ENCODE measurements at places on chromosomes 3 and 15.

GRCh38 chr3:68206524-68207117 is 552.2 kb upstream of the SUCLG2 start:
- peak; percentile 0 for DNase-seq

GRCh38 chr3:168511428-168512014 is 415.8 kb upstream of the GOLIM4 start:
- DNase-seq: peak; percentile 13

- no peak for DNase-seq
Observed at GRCh38 chr3:10357095-10357494, 36.2 kb upstream of the SEC13 start.

DNA sequence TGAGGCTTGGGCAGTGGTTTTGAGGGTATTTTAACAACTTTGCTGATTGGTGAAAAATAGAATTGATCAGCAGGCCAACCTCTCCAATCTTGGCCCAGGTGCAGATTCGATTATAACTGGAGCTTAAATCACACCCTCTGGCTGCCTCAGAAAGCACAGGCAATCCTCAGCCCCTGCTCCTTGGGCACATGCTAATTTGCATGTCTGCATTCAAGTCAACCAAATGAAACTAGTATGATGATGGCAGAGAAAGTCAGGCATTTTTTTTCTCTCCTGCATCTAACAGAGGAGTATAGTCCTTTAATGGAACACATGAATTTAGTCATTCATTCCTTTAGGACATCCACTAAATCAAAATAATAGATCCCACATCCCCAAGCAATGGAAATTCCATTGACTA is 16.8 kb upstream of the NMNAT3 start:
- no peak for DNase-seq

- DNase-seq: no peak
Observed at GRCh38 chr3:64642327-64643151, 45.3 kb downstream of the ADAMTS9 start.

DNA sequence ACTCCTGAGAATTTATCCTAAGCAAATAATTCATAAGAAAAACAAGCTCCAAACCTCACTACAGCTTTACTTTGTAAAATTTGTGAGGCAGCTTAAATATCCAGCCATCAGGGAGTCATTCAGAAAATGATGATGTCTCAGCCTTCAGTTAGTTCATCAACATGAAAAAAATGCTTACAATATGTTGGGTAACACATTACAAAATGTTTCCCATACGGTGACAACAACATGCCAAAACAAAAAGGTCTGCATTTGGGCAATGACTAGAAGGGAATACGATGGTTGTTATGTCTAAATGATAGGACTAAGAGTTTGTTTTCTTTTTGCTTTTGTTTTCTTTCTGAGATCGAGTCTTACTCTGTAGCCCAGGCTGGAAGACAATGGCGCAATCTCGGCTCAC is 47.0 kb upstream of the CFAP161 start:
- no peak for DNase-seq

DNA sequence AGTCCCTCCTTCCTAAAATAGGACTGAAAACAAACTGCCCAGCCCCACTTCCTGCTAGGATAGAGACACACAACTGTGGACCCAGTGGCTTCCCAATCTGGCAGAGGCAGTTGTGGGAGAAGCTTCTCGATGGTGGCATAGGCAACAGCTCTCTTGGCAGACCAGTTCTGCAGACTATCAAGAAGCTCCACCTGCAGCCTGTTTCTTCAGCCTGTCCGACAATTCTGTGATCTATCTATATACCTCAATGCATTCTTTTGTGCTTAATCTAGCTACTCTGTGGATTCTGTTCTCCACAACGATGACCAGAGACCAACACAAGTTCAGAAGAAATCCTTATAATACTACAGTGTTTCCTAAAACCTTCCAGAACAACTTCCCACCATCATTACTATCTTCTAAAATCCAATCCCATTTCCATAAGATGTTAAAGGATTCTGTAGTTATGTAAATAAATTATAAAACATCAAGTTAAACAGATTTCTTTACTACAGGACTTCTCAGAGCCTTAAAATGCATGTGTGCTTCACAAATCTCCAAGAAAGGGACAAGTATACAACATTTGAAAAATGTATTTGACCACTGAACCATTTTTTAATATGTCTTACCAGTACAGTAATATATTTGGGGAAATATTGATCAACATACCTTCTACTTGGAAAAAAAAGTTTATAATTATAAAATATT is 57.7 kb downstream of the IGF2BP2 start:
- no peak for DNase-seq

GRCh38 chr3:45135959-45136358 is 10.2 kb downstream of the CDCP1 start:
- no peak for DNase-seq

DNA sequence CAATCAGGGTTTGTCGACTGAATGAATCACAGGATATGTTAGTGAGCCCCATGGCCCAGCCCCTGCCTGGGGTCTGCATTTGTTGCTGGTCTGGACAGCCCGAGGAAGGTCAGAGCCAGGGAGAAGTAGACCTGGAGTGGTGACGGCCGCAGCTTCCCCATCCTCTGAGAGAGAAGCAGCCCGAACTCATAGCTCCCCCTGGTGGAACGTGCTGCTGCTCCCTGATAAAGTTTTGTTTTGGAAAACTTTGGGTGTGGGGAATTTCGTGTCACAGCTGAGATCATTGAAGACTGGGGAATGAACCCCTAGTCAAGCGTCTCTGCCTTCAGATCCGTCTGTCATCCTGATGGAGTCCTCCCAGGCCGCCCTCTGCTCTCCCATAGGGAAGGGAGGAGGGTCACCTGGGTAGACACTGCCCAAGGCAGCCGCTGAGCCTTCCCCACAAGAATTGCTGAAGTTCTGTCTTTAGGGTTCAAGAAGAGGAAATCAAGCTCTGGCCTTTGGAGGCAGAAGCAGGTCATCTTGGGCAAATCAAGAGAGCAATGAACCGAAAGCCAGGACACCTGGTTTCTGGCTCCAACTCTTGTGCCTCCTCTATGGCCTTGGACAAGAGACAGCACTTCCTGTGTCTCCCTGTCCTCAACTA is 60.5 kb downstream of the GLDN start:
- DNase-seq: peak; percentile 51

DNA sequence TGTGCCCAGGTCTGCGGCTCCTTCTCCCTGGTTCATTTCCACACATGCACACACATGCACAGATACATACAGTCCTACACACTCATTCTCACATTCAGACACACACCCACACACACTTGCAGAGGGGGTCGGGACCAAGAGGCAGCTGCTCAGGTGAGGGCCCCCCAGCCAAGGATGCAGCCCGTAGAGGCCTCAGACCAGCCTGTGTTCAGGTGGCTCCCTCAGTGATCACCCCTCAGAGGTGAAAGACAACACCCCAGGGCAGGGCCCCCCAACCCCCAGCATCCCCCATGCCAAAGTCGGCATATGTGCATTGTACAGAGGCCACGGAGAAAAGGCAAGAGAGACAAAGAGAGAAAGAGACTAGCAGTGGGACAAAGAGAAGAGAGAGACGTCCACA is 5.9 kb upstream of the CORO2B start:
- no peak for DNase-seq

GRCh38 chr3:23442598-23443383 is 239.7 kb downstream of the UBE2E2 start:
- DNase-seq: peak; percentile 64

- no peak for DNase-seq
Observed at GRCh38 chr3:149462581-149463011, 11.9 kb upstream of the TM4SF4 start.

- no peak for DNase-seq
Observed at GRCh38 chr3:187002915-187003314, 72.6 kb downstream of the ST6GAL1 start.

- DNase-seq: no peak
Observed at GRCh38 chr3:123119802-123120201, 53.0 kb downstream of the PDIA5 start.

DNA sequence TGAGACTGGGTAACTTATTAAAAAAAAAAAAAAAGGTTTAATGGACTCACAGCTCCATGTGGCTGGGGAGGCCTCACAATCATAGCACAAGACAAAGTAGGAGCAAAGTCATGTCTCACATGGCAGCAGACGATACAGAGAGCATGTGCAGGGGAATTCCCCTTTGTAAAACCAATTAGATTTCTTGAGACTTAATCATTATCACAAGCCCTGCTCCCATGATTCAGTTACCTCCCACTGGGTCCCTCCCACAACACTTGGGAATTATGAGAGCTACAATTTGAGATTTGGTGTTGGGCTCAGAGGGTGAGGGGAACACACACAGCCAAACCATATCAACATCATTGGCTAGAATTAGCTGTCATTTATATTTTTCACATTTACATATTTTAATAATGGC is 221.0 kb downstream of the RSRC1 start:
- DNase-seq: no peak

- no peak for DNase-seq
Observed at GRCh38 chr15:83970295-83970890, 265.2 kb upstream of the GOLGA6L4 start.

DNA sequence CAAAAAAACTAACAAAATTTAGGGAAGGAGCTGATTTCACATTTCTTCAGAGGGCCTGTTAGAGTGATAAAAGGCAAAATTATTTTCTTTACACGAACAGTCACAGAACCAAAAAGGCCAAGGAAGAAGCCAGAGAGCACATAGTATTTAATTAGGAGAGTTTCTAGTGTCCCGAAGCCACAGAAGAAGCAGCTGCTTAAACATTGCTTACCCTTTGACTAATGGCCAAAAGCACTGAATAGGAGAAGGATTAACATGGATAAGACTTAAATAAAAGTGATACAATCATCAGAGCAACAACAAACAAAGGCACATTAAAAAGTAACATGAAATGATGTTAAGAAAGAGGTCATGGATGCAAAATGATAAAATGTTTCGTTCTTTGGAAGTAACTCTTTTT is 98.6 kb downstream of the CHL1 start:
- DNase-seq: no peak

DNA sequence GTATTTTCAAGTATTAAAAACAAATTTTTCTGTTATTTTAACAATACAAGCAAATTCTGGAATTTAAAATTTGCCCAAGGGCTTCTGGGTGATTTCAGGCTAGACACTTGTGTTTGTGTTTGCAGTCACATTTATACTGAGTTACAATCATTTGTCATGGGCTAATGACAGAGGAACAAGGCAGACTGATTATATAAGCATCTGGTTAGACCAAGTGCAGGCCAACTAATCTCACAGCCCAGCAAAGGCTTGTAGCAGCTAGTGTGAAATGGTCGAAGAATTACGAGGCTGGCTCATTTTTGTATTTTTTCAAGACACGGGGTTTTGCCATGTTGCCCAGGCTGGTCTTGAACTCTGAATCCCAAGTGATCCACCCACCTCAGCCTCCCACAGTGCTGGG is 52.1 kb downstream of the CMTM8 start:
- no peak for DNase-seq

DNA sequence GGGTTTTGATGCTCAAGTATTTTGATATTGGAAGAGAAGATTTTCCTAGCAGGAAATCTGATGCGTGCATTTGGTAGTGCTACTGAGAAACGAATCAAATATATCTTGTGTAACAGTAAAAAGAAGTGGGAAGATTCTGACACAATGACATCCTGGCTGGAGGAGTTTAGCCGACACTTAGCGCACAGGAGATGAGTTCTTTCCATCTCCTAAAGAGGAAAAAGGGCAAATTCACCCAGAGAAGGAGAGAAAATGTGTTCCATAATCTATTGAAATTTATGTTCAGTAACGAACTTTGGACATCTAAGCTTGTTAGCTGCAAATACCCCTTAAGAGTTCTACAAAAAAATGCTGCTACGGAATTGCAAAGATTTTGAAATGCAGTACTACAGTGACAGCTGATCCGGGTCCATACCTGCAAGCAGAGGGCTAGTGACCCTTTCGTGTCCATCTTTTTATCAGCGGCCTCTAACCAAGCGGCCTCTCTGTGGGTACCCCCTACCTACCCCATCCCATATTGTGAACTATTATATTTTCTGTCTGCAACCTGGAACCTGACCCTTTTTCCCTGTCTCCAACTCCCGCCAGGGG is 971 bp downstream of the CPOX start:
- no peak for DNase-seq

GRCh38 chr3:50288387-50289007 is 3.7 kb downstream of the IFRD2 start:
- no peak for DNase-seq

DNA sequence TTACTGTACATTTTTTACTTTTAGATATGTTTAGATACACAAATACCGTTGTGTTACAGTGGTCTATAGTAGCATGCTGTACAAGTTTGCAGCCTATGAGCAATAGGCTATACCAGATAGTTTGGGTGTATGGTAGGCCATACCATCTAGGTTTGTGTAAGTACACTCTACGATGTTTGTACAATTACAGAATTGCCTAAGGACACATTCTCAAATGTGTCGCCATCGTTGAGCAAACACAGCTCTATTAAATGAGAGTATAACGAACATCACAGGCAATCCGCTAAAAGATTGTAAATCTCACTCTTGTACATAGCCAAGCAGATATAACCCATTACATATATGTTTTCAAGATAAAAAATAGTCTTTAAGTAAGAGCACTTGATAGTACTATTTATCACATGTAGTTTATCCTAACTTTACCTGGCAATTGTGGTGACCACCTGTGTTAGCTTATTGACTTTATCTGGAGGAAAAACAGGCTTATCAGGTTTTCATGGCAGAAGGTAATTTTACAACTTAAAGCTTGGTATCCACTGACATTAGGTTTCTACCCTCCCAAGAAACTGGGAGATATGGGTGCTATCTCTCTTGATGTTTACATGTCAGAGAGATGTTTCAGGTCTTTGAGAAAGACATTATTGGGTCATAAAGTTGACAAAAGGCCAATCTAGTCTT is 898.7 kb downstream of the NSUN3 start:
- DNase-seq: no peak

DNA sequence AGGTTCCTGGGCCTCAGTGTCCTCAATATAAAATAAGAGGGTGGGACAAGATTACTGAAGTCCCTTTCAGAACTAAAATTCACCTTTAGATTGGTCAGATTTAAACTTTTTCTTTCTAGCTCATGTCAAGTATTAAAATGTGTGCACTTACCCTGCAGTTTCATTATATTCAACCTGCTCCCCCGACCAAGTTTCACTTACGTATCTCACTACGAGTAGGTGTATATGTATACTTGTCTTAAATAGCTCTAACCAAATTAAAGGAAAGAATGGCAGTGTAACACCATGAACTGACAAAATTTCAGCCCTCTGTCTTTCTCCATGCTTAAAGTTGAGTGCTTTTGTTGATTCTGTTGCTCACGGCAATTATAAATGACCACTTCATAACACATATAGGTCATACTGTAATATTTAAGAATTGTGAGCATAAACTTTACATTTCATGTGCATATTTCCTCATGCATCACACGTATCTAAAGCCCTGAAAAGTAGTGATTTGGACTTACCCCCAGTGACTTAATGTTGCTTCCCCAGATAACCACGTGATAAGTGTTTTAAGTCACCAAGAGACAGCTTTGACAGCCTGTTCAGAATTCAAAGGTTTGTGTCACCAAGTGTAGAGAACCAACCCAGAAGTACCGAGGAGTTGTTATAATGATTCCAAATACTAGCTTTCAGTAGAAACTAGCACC is 70.0 kb downstream of the PGPEP1L start:
- DNase-seq: no peak

DNA sequence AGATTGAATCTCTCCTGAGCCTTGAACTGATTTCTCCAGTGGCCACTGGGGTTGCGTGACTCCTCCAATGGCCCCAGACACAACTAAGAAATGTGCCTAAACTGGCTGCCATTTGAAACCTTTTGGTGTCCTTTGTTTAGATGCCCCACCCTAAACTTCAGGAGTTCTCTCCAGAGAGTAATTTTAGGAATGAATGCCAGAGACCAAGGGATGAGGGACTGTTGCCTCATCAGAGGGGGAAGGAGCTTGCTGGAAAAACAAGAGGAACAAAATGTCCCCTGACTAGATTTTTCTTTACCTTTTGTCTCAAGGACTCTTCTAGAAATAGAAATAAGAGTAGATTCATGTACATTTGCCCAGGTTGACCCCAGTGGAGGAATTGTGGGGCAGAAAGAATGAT is 8.1 kb upstream of the ADPRH start:
- DNase-seq: no peak
